Activated CD4-positive, alpha-beta T cell treated with anti-CD3 and anti-CD28 coated beads, Interleukin-2, amount 10 ng/mL, durations not matched to agents 24 days and 14 days (primary cell): ENCODE measurements at places on chromosomes 2 and 18. TPM values are rescaled to one million over a fixed set of nuclear protein-coding genes. Genes with fewer than 3 reads are reported as not detected.

Gene SFTPB
- total RNA-seq, result not detected in 2 replicates

- H3K4me3 ChIP-seq, result no peak overlapping the region
- no peak overlapping the region for H3K27ac ChIP-seq
- DNase-seq, result no peak
- peaks cover 40% of the 10 kb centered on the region for H3K36me3 ChIP-seq
Observed at GRCh38 chr18:50973367-50974126, 5.7 kb downstream of the ELAC1 start.

Gene REL
- 84.9 and 88.7 TPM in 2 replicates for total RNA-seq

DNA sequence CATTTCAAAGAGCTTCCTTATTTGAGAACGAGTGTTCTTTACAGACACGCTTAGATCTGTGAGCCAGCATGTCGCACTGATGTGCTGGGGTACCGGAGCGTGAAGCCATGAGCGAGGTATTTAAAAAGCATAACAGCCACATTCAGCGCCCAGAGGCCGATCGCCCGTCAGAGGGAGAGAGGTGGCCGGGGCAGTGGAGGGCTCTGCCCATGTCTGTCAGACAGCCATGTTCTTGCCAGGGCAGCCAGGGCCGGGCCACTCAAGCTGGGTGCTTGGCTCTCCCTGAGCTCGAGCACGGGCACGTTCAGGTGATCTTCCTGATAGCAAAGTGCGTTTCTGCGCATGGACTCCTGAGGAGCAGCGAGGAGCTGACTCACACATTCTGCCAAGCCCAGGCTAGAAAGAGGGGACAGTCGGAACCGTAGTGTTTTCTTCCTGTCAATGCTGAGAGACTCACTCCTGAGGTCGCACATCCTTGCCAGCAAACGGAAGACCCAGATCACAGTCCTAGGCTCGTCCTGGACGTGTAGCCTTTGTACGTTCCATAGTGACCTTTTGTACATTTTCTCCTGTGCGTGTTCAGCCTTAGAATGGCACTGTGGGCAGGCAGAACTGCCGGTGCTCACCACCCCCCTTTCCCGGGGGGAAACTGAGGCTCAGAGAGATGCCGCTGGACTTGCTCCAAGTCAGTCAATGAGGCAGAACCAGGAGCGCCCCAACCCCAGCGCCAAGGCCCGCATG lies 100.7 kb downstream of the NFATC1 start:
- H3K4me1 ChIP-seq, result peaks cover 10% of the 10 kb centered on the region
- H3K4me3 ChIP-seq, result no peak overlapping the region
- no peak for DNase-seq

- no peak for DNase-seq
- H3K27ac ChIP-seq, result no peak overlapping the region
- H3K27me3 ChIP-seq, result peaks cover 11% of the 10 kb centered on the region
Observed at GRCh38 chr2:86703704-86704361, 16.3 kb upstream of the RMND5A start.

DNA sequence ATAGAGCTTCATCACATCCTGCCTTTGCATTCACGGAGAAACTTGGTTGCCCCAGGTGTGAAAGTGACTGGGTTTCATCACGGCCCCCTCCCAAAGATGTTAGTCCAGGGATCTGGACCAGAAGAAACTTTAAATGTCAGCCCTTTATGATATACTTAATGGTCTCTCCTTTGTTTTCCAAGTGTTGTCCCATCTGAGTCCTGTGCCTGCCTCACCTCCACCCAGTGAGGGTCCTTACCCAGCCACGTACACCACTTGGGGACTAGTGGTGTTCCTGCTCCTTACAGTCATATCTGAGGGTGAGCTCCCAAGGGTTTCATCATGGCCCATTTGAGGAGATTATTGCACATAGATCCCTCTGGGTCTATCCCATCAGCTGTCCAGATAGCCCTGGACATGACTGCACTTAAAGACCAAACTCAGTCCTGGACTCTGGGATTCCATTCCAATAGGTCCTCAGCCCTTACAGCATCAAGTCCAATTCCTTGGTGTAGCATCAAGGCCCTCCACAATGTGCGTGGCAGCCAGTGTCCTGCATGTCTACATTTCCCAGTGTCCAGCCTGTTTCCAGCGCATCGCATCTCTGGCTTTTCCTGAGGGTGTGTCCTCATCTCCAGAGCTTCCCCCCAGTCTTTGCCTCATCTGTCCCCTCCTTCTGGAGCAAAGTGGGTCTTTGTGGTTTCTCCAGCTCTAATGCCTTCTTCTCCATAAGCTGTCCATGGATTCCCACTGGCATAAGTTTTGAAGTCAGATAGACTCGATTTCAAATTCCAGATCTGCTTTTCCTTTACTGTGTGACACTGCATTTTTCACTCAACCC lies 351.6 kb downstream of the MYCN start:
- no peak overlapping the region for H3K4me3 ChIP-seq
- H3K27me3 ChIP-seq, result no peaks in the 10 kb centered on the region
- no peak overlapping the region for H3K27ac ChIP-seq
- DNase-seq, result no peak
- H3K4me1 ChIP-seq, result no peaks in the 10 kb centered on the region
- no peaks in the 10 kb centered on the region for H3K36me3 ChIP-seq

- no peak overlapping the region for H3K4me3 ChIP-seq
- no peak for DNase-seq
- H3K36me3 ChIP-seq, result no peaks in the 10 kb centered on the region
- H3K4me1 ChIP-seq, result no peaks in the 10 kb centered on the region
- peaks cover 69% of the 10 kb centered on the region for H3K27me3 ChIP-seq
- H3K27ac ChIP-seq, result no peak overlapping the region
Observed at GRCh38 chr18:47260924-47261701, 9.7 kb upstream of the SKOR2 start.

Gene ASIC4
- not detected in 2 replicates for total RNA-seq

GRCh38 chr2:238948765-238949641 lies 101.1 kb downstream of the TWIST2 start:
- peaks cover 8% of the 10 kb centered on the region for H3K27me3 ChIP-seq
- H3K36me3 ChIP-seq, result no peaks in the 10 kb centered on the region
- H3K4me1 ChIP-seq, result peaks cover 6% of the 10 kb centered on the region

- H3K27ac ChIP-seq, result no peak overlapping the region
- no peaks in the 10 kb centered on the region for H3K4me1 ChIP-seq
- no peaks in the 10 kb centered on the region for H3K36me3 ChIP-seq
- no peak for DNase-seq
- no peak overlapping the region for H3K4me3 ChIP-seq
- H3K27me3 ChIP-seq, result no peaks in the 10 kb centered on the region
Observed at GRCh38 chr2:4101936-4102335, 398.6 kb downstream of the DCDC2C start.

- no peaks in the 10 kb centered on the region for H3K36me3 ChIP-seq
- no peak overlapping the region for H3K4me3 ChIP-seq
- H3K27ac ChIP-seq, result no peak overlapping the region
- DNase-seq, result no peak
- no peaks in the 10 kb centered on the region for H3K4me1 ChIP-seq
- no peaks in the 10 kb centered on the region for H3K27me3 ChIP-seq
Observed at GRCh38 chr2:207901829-207902228, 123.5 kb downstream of the PLEKHM3 start.

Gene CD207
- total RNA-seq, result not detected in 2 replicates

Gene CERKL
- 0.14 TPM in 1 of 2 replicates, not detected in the other for total RNA-seq

DNA sequence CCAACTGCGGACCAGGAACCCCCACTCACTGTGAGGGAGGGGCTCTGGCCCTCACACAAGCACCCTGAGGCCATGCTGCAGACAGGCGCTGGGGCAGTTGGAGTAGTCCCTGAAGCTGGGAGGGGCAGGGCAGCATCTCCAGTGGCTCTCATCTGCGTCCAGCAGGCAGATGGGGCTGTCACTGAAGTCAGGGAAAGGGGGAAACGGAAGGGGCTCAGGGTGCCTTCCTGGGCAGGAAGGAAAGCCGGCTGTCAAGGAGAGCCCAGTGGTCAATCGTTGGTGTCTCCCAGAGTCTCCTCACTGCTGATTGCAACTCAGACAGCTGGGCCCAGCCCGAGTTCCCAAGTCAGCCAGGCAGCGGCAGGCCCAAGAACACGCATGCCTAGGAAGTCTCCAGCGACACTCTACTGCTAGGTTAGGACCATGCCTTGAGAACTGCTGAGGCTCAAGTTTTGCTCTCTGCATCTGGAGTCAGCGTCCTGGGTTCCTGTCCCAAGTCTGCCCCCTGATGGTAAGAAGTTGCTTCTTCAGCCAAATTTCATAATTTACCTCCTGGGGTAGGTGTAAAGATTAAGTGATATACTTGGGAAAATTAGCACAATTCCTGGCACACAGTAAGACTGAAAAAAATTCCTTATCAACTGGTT lies 27.4 kb upstream of the NMUR1 start:
- H3K4me3 ChIP-seq, result no peak overlapping the region
- peaks cover 29% of the 10 kb centered on the region for H3K4me1 ChIP-seq
- peaks cover 1% of the 10 kb centered on the region for H3K27me3 ChIP-seq
- DNase-seq, result peak; percentile 90
- H3K27ac ChIP-seq, result no peak overlapping the region

DNA sequence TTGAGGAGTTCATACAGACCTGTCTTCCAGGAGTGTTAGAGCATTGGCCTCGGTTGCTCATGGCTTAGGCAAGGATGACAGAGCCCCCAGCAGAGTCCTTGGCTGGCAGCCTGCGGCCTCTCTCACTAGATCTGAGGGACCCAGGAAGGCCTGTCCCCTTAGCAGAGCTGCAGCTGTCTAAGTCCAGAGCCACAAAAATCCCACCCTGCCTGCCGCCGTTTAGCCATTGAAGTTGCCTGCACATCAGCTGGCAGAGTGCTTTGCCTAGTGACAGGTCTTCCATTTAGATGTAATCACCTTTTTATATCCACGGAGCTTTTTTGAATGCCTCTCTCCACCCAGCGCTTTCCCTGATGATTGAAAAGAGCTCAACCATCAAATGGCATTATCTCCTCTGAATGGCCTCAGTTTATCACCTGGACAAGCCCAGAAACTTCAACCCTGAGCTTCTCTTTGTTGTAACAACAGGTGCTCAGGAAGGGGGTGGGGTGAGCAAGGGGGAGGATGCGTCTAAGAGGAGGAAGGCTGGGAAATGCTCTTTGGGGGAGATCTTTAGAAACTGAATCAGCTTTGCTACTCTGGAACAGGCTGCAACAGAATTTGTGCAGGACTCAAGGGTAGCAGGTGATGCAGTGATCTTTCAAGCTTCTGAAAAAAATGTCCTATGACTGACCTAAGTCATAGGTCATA lies 71.9 kb downstream of the TNP1 start:
- no peak for DNase-seq
- no peak overlapping the region for H3K27ac ChIP-seq
- H3K4me3 ChIP-seq, result no peak overlapping the region
- no peaks in the 10 kb centered on the region for H3K4me1 ChIP-seq

DNA sequence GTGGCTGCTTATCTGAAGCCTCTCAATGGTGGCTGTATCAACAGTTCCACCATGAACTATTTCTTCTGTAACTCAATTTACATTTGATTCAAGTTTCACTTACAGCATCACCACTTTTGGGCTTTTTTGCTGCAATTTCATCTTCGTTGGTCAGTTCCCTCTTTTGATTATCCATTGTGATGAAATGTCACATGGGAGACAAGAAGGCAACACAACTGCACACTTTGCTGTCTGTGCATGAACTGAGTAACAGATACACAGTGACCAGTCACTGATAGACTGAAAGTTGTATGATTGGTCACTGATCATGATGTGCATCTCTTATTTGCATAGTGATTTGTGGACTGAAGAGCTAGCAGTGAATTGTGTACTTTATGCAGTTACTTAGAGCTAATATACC lies 130.7 kb upstream of the RNF152 start:
- H3K27ac ChIP-seq, result no peak overlapping the region
- no peak overlapping the region for H3K4me3 ChIP-seq
- no peak for DNase-seq
- H3K27me3 ChIP-seq, result peaks cover 16% of the 10 kb centered on the region

Gene SERPINB3
- not detected in 2 replicates for total RNA-seq

DNA sequence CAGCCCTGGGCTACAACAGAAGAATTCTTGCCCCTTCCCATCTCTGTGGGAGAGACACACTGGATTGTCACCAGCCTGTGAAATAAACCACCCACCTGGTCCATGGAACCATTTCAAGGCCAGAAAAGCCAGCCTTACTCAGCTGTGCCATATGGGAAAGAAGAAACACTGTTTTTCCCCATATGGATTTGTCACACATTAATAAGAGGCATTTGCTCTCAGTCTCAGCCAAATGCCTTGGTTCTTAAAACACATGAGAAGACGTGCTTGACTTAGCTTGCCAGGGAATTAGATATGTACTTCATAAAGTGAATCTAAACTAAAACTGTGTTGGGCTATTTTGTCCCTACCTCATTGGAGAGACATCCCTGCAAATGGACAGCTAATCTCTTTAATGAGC lies 308.6 kb upstream of the TNP1 start:
- no peaks in the 10 kb centered on the region for H3K36me3 ChIP-seq
- H3K27me3 ChIP-seq, result peaks cover 9% of the 10 kb centered on the region
- H3K27ac ChIP-seq, result no peak overlapping the region

DNA sequence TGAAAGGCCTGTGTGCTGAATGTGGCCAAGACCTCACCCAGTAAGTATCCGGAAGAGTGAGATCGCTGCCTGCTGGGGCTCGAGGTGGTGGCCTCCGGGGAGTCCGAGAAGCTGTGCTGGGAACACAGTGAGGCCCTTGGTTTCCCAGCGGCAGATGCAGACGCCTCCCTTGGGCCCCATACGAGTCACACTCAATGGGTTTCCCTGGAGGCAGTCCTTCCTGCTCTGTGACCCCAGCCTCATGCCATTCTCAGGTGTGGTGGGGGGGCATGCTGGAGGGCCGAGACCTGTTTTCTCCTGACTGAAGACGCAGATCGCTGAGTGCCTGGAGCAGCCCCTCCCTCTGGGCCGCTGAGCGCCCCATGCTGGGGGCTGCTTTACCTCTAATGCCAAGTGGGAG lies 15.7 kb downstream of the CTDP1 start:
- H3K27ac ChIP-seq, result no peak overlapping the region
- peaks cover 36% of the 10 kb centered on the region for H3K36me3 ChIP-seq
- H3K27me3 ChIP-seq, result no peaks in the 10 kb centered on the region

Gene FBXO36
- total RNA-seq, result 0.71 and 0.77 TPM in 2 replicates

DNA sequence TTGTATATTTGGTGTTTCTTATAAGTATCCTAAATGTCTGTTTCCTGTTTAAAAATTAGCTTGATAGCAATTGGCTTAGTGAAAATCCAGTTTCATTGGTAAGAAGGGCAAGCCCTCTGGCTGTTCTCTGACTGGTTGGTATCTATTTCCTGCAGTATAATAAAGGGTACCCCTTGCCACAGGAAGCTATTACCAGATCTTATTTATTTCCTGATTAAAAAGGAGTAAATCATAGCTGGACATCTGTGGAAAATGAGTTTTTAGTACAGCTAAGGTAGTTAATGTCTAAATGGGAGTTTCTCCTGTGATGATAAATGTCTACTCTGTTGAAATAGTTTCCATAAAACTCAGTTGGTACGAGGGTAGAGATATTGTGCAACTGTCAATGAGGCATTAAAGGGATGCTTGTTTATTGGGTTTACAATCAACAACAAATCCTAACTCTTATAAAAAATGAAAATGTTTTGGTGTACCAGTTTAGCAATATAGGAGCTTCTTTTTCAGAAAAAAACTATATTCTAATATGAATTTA lies 58.7 kb downstream of the FASTKD2 start:
- H3K36me3 ChIP-seq, result no peaks in the 10 kb centered on the region
- DNase-seq, result no peak
- no peak overlapping the region for H3K27ac ChIP-seq
- H3K27me3 ChIP-seq, result peaks cover 6% of the 10 kb centered on the region
- no peaks in the 10 kb centered on the region for H3K4me1 ChIP-seq
